ENCODE measurements at places on chromosomes 11 and 22.

GRCh38 chr11:37182031-37182430 lies 584.0 kb upstream of the RAG2 start:
- DNase-seq = no peak

GRCh38 chr11:95559899-95560298 lies 229.7 kb downstream of the FAM76B start:
- DNase-seq = no peak

DNA sequence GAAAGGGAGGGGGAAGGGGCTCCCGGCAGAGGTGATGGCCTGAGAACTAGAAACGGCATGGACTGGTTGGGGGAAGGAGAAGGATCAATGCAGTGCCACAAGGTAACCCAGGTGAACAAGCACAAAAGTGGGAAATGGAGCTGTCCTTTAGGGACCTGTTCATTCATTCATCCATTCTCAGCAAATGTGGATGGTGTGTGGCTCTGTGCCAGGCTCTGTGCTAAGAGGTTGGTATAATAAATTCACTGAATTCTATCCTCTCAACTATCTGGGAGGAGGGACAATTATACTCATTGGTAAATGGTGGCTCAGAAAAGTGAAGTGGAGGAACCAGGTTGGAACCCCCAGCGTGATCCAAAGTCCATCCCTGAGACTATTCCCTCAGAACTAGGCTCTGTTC lies 18.6 kb upstream of the ARAP1 start:
- DNase-seq = no peak

DNA sequence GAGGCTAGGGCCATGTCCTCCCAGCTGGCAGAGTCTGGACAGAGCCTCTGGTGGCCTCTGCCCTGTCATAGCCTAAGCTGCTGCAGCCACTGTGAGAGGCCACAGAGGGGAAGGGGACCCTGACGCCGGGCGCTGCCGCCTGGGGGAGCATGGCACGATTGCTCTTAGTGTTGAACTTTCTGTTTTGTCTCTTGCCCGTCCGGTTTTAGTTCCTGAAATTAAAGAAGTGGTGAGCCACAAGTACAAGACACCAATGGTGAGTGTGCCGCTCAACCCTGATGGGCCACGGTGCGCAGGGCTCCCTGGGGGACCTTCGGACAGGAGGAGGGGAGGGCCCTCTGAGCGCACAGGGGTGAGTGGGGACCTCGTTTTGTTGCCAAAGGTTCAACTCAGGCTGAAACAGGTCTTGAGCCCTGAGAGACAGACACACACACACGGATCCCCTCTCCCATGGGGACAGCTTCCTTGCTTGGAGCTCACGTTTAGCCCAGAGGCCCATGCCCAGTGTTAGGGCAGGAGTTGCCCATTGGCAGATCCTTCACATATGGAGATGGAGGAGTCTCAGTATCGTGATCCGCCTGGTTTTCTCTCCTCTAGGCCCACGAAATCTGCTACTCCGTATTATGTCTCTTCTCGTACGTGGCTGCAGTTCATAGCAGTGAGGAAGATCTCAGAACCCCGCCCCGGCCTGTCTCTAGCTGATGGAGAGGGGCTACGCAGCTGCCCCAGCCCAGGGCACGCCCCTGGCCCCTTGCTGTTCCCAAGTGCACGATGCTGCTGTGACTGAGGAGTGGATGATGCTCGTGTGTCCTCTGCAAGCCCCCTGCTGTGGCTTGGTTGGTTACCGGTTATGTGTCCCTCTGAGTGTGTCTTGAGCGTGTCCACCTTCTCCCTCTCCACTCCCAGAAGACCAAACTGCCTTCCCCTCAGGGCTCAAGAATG lies 23.8 kb downstream of the MYBPC3 start:
- no peak for DNase-seq

DNA sequence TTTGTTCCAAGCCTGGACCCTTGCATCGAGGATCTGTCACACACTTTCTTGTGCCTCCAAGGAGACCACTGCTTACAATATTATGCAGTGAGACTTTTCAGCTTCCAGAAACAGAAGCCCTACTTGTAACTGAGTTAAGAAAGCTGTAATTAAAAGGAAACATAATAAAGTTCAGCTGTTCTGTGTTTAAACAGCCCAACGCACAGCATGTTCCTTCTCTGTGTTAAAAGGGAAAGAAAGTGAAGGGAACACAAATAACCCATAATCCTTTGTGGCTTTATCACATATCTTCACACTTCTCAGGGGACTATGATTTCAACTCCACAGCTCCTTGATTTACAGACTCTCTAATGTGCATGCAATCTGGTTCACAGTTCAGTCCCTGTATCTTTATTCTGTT lies 200.3 kb upstream of the MTNR1B start:
- DNase-seq = no peak

GRCh38 chr22:45772743-45773142 lies 101.1 kb downstream of the ATXN10 start:
- DNase-seq = no peak

DNA sequence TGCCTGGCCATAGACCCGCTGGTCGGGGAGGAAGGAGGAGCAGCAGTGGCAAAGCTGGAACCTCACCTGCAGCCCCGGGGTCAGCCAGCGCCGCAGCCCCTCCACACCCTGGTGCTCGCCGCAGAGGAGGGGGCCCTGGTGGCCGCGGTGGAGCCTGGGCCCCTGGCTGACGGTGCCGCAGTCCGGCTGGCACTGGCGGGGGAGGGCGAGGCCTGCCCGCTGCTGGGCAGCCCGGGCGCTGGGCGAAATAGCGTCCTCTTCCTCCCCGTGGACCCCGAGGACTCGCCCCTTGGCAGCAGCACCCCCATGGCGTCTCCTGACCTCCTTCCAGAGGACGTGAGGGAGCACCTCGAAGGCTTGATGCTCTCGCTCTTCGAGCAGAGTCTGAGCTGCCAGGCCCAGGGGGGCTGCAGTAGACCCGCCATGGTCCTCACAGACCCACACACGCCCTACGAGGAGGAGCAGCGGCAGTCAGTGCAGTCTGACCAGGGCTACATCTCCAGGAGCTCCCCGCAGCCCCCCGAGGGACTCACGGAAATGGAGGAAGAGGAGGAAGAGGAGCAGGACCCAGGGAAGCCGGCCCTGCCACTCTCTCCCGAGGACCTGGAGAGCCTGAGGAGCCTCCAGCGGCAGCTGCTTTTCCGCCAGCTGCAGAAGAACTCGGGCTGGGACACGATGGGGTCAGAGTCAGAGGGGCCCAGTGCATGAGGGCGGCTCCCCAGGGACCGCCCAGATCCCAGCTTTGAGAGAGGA lies 11.9 kb downstream of the TMEM121B start:
- no peak for DNase-seq

Measured in stimulated activated naive CD8-positive, alpha-beta T cell treated with anti-CD3 and anti-CD28 coated beads, Interleukin-15, Interleukin-2, amounts not matched to agents 100 U/mL and 50 U/mL, for 24 hours (primary cell).